ENCODE measurements at places on chromosomes 12 and 14.

GRCh38 chr12:3120701-3121100 lies 43.5 kb downstream of the TSPAN9 start:
- DNase-seq, result no peak

DNA sequence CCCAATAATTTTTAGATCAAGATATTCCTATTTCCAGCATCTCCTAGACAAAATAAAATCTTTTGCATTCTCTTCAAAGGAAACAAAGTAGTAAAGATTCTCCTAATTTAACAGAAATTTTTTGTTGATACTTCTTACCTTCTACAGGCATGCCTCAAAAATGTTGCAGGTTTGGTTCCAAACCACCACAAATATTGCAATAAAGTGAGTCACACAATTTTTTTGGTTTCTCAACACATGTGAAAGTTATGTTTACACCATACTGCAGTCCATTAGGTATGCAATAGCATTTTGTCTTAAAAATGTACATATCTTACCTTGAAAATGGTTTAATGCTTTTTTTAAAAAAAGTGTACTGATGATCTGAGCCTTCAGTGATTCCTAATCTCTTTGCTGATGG lies 65.6 kb upstream of the USP15 start:
- DNase-seq, result no peak

DNA sequence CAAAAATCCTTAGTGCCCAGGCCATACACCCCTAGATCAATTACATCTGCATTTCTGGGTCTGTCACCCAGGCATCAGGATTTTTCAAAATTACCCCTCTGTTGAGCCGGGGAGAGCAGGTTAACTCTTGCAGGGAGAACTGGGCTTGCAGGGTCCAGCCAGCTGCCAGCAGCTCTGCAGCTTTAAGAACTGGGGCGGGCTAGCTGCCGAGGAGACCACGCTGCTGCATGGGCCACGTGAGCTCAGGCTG lies at the start of gene DGLUCY:
Gene DGLUCY, plus strand, starts transcription at position 245 of the 250 bp plus-strand sequence. CDS start 46,222 bp downstream, outside the sequence.
- DNase-seq, result peak; percentile 79

GRCh38 chr12:124319368-124320050 lies 24.6 kb downstream of the RFLNA start:
- no peak for DNase-seq

- peak; percentile 68 for DNase-seq
Measured at GRCh38 chr12:94640134-94640928, 10.0 kb downstream of the TMCC3 start.

DNA sequence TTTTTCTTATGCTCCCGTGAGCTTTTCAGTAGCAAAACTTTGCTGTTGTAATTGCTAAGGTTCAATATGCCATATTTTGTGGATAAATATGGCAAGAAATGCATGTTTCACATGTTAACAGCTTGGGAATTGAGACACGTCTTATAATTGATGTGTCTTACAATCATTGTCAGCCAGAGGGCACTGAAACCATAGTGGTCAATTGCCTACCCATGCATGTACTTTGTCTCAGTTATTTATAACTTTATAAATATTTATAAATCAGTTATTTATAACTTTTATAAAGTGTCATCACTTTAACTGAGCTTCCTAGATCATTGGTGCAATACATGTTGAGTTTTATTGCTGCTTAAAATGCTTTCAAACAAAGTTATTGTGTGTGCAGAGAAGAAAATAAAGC lies 82.0 kb downstream of the CATSPERB start:
- DNase-seq, result peak; percentile 13

DNA sequence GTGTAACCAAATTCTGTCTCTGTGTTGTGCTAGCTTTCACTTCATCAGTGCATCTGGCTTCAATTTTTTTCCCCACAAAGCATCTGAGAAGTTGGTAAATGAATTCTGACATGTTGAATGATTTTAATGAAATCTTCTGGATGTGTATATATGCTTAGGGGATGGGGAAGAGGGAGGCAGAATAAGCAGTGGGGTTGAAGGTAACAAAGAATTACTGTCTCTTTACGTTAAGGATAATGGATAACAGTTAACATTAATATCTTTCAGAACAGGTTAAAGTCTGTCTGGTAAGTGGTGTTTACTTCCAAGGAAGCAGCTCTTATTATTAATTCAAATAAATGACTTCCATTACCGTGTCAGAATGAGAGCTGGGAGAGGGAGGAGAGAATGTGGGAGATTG lies 261.7 kb downstream of the ERC1 start:
- no peak for DNase-seq

DNA sequence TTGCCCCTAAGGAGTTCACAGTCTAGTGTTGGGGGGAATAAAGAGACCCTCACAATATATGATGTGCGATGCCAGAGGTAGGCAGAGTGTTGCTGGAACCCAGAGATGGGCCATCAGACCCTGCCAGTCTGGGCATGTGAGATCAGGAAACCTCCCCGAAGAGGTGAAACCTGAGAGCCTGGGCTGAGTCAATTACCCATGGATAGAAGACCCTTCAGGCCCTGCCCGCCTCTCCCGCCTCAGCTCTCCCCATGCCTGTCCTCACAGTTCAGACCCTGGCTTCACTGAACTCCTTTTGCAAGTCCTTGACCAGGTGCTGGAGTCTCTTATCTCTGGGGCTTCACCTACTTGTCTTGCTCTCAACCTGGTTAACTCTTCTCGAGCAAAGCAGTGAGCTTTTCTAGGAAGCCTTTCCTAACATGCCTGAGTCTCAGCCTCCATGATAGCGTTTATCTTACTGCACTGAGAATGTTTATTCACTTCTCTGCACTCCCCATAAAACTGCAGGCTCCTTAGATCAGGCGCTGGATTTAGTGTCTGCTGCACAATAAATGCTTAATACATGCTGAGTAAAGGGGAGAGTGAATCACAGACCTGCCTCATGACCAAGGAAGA lies 19.6 kb downstream of the ALDH1L2 start:
- DNase-seq, result no peak

- DNase-seq, result no peak
Measured at GRCh38 chr12:131046813-131047788, 93.4 kb downstream of the ADGRD1 start.

GRCh38 chr12:64724201-64724745 lies 34.9 kb downstream of the GNS start:
- DNase-seq, result no peak

GRCh38 chr14:101873991-101874390 lies 90.4 kb upstream of the DYNC1H1 start:
- DNase-seq, result no peak

DNA sequence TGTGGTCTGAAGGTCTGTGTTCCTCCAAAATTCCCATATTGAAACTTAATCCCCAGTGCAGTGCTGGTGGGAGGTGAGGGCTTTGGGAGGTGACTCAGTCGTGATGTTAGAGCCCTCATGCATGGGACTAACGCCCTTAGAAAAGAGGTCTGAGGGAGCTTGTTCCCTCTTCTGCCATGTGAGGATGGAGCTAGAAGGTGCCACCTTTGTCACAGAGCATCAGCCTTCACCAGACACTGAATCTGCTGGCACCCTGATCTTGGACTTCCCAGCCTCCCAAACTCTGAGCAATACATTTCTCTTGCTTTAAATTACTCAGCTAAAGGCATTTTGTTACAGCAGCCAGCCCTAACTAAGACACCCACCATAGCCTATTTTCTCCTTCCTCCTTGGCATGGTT lies 13.9 kb downstream of the RAB15 start:
- DNase-seq, result no peak

DNA sequence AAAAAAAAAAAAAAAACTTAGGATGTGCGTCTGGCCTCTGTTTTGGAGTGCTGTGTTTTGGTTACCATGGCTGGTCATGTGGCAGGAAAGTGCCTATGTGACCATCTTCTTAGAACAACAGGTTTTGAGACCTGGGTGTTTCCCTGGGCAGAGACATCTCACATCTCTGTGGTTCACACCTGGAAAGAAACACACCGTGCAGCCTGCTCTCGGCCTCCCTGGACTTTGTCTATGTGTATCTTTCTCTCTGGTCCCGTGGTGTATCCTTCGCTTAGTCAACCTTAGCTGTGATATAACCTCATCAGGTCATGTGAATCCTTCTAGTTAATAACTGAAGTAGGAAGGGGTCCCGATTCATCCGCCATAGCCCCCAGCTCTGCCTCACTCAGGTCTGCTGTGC lies 22.6 kb downstream of the ACADS start:
- no peak for DNase-seq

GRCh38 chr12:105355752-105356151 lies 25.3 kb downstream of the C12orf75 start:
- DNase-seq, result no peak

DNA sequence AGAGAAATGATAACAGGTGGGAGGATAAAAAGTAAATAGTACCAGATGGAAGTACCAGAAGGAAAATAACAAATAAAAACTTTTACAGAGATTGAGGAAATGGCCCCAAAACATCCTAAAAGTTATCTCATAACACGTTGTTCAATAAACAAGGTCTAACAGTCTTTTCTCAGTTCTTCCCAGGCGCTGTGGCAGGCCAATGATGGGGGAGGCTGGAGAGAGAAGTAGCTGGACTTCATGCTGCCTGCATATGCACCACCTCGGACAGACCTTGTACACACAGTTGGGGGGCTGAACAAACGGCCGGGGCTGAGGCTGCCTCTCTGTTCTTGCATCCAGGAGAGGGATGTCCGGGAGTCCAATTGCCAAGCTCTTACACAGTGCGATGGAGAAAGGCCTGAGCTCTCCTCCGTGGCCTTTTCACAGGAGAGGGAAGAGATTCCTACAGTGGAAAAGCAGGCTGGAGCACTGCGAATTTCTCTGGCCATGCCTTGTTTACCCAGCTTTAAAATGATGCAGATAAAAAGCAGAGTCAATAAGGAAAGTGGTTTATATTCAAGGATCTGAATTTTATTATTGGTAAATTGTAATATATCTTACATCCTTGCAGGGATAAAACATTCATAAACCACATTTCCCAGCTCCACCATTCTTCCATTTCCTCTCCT lies 109.8 kb downstream of the PHLDA1 start:
- DNase-seq, result no peak

GRCh38 chr12:124869059-124869665 lies 5.5 kb upstream of the SCARB1 start:
- no peak for DNase-seq

- DNase-seq, result no peak
Measured at GRCh38 chr12:129789921-129790320, 113.9 kb downstream of the TMEM132D start.

DNA sequence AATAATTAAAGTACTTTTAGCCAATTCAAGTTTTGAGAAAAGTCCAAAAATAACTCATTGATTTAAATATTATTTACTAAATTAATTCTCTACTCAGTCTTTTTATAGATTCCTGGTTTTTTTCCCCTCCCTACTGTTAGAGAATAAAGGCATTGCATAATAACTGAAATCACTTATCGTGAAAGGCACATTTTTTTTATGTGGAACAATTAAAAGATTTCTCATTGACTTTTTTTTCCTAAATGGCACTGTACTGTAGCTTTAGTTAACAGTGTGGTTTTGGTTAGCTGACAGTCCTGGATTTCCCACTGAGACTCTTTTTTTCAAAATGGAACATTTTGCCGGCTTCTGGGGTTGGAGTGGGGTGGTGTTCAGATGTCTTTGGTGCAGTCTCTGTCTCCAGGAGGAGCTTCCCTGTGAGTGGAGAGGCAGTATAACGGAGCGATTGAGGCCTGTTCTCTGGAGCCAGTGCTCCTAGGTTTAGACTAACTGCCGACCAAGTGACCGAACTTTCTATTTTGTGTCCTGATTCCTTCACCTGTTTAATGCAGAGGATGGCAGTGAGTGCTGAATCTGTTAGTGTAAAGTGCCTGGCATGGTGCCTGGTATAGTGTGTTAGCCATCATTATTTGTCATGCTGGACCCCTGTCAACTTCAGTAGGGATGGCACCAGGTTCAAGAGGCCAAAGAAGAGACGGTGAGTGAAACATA lies 117.7 kb downstream of the ADCK1 start:
- DNase-seq, result no peak

DNA sequence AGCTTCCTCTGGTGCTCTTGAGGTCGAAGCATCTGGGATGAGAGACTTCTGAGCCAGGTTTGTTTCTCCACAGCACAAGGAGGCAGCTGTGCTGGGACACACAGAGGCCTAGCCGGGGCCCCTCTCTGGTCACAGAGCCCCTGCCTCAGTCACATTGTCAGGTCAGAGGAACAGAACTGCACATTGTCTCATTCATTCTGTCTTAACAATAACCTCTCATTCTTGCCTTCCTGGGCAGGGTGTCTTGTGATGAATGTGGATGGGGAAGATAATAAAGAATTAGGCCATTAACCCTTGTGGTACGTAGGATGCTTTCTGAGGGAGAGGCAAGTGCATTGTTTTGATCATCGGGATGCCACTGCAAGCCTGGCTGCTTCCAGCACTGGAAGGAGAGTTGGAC lies 29.8 kb downstream of the FNTB start:
- DNase-seq, result no peak

- no peak for DNase-seq
Measured at GRCh38 chr14:93496856-93497741, 66.4 kb downstream of the UNC79 start.

GRCh38 chr12:123056709-123057108 lies 76.2 kb downstream of the ARL6IP4 start:
- DNase-seq, result no peak

DNA sequence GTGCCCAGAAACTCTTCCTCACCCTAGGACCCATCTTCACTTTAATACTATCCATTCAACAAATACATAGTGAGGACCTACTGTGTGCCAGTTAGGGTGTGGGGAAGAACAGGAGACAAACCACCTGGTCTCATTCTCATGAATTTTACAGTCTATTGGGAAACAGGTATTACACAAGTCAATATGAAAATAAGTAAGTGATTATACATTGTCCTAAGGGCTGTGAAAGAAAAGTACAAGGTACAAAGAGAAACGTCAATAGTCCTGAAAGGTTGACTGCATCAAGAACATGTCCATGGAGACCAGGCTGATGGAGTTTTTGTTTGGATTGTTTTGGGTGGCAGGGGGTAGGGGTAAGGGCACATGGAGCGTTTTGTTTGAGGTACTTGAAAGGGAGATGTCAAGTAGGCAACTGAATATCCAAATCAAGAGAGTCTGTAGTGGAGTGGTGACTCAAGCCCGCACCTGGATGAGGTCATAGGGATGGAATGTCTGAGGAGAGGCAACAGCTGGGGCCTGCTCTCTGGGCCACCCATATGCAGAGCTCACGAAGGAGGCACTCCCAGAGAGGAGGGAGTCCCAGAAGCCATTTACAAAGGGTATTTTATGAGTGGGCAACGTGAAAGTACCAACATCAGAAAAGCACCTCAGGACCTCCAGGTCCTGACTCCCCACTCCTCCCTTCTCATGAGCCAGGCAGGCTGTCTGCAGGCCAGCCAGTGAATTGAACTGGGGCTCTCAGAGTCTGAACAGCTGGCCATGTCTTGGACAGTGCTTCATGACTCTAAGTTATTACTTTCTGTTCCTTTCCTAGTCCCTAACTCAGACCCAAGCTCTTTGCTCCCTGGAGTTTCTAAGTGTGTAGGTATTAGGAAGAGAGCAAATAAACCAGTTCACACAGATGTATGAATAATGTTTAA lies 272.0 kb downstream of the ZFP36L1 start:
- no peak for DNase-seq
